AG04450 (cell line): ENCODE measurements at places on chromosomes 2 and 18.

- no peak for DNase-seq
Measured at GRCh38 chr18:11310476-11311086, 161.2 kb upstream of the PIEZO2 start.

DNA sequence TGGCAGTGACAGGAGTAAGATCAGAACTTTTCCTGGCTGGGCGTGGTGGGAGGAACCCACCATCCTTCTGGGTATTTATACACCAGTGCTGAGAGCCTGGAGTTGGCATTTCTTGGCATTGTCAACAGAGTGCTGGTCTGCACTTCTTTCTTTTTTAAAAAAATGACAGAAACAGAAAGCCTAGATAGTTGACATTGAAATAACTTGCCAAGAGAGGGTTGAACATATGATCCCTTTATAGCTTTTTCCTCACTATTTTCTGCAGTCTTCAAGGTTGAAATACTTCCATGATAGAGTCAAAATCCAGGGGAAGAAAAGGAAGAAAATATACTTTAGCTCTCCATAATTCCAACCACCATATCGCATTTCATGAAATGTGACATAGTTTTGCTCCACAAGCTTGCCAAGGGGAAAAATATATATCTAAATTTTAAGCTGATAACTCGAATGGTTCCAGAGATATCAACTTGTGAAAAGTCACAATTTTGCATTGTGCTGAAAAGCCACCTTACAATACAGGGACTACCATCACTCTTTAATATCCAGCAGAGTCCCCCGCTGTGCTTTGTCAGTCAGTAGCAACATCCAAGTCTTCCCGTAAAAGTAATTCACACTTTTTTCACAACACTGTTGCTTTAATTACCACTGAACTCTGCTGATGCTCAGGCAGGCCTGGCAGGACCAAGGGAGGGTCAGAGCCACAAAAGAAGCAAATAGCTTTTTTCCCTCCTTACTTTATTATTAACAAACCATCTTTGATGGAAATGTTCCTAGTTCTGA, 764.9 kb upstream of the FANCL start:
- no peak for DNase-seq

- DNase-seq, result no peak
Measured at GRCh38 chr2:43541165-43541564, 54.7 kb downstream of the THADA start.

- no peak for DNase-seq
Measured at GRCh38 chr2:224851811-224852210, 135.6 kb upstream of the CCDC195 start.

DNA sequence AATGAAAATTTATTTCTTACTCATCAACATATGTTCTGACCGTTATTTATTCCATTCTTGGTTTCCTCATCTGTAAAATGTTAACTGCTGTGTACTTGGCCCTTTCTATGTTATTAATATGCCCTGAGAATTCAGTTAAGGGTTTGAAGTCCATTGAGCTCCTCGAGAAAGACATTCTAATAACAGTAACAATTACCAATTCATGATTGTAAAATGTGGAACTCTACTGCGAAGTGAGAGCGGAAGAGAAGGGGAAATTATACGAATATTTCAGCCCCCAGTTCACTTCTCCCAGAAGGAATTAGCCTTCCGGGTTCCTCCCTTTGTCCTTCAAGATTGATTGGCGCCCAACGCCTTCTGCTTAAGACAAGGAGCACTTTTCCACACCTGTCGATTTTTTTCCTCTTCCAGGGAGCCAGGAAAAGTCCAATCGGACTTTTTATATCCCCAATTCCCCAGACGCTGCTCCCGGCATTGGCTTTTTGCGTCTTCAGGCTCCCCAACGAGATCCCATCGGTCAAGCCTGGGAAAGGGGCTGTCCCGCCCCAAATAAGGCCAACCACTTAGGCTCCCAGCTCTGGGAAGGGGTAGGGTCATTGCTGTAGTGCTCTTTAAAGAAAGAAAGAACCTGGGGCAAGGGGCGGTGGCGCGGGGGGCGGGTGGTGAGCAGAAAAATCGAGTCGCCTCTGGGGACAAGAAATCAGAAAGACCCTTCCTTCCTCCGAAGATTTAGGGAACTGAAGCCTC, 1.6 kb downstream of the DSC2 start:
- DNase-seq, result no peak

DNA sequence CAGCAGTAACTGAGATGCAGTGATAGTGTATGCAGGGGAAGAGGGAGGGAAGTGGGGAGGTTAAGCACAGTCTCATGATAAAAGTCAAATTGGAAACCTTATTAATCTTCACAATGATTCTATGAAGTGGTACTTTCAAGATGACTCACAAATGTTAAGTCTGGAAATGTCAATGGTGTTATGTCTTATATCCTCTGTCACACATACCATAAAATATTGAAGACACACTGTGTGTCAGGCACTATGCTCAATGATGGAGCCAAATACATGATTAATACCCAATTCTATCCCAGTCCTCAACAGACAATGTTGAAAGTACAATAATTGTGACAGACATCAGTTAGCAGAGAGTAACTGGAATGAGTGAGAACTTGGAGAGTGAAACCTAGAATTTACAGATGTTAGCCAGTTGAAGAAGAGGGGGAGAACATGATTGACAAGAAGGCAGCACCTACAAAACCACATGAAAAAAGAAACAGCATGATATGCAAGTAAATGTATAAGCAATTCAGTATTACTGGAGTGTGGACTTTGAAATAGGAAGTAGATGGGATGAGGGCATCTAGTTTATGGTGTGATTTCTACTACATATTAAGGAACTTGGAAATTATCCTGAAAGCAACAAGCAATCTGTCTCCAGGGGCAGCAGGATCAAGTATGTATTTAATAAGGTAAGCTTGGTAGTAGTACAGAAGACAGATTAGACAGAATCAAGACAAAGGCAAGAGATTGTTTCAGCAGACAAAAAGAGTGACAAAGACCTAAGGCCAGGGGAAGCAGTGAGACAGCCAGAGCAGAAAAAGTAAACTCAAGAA, 107.6 kb downstream of the STRN start:
- no peak for DNase-seq

- DNase-seq, result no peak
Measured at GRCh38 chr2:240128608-240129145, 7.4 kb downstream of the COPS9 start.

GRCh38 chr2:237190966-237191713, 105.5 kb downstream of the COPS8 start:
- no peak for DNase-seq

DNA sequence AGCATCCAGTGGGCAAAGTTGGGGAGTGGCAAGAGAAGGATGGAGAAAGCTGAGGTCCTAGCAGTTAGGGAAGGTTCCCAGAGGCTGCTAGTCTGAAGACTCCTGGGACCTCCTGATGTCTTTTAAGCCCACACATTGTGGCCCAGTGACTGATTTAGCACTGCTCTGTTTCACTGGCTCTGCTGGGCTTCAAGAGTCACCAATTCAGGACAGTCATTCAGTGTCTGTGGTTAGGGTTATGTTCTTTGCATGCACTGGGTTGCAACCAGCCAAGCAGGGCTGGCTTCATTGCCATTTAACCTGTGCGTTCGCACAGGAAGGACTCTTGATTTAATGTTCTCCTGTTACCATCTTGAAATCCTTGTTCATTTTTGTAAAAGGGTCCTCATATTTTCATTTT, 199.2 kb downstream of the ICOS start:
- no peak for DNase-seq

DNA sequence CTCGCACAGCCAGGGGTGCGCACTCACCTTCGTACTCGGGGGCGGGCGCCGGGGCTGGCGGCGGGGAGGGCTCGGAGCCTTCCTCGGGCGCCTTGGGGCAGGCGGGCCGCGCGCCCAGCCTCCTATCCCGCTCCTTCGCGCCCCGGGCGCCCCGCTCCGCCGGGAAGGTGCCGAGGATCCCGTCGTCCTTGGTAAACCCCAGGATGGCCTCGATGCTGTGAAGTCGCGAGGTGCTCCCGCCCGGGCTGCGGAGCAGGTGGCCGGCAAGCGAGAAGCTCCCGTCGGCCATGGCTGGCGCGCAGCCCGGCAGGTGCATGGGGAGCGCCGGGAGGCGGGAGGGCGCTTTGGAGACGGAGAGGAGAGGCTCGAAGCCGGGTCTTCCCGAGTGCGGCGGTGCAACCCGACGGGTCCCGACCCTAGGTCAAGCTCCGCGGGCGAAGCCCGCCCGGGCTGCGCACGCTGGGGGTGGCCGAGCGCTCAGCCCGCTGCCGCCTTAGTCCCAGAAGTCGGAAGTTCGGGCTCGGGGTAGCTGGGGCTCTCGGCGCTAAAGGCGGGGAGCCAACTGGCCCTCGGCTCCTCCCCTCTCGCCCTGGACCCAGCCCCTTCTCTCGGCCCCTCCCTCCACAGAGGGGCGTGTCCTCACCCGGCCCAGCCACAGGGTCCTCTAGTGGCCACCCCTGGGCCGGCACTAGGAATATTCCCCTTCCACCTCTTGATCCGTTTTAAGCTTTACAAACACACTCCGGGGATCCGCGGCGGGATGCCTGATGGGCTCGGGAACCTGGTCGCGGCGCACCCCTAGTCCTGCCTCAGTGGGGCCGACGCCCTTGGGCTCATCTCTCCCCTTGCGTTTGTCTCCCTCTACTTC, at the start of gene RAX:
Gene RAX (minus strand): TSS at position 564 of the 868 bp plus-strand sequence. CDS start 248 bp downstream, at position 316.
- DNase-seq, result no peak

- no peak for DNase-seq
Measured at GRCh38 chr18:27712066-27712465, 464.9 kb downstream of the CDH2 start.

DNA sequence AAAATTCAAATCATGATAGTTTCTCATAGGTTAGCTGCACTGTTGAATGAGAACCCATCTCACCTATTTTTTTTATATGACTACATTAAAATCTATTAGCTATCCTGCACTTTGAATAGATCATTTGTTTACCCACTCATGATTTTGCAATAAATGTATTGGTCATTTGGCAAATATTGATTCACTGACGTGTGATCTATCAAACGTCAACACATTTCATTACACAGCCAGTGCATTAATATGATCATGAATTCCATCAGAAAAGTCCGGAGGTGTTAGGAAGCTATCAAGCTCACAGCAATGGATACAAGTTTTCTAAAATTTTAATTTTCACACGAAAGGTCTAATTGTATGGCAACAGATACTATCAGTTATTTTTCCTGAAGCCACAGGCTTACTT, 128.2 kb upstream of the ID2 start:
- DNase-seq, result no peak

DNA sequence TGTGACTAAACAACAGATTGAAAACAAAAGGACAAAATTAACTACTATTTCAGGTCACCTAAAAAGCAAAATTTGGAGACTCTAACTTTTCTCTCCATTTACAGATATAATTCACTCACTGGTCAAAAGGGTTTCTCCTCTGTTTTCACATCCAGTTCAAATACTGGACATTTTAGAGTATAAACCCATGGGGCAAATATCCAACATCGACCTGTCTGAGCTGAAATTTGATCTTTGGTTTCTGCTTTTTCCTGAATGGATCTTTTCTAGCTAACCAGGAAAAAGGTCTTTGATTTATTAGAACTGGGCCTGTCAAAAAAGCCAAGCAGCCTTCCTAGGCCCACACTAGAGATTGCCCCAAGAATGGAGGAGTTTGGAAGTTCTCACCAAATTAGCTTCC, 69.3 kb upstream of the SATB2 start:
- no peak for DNase-seq

DNA sequence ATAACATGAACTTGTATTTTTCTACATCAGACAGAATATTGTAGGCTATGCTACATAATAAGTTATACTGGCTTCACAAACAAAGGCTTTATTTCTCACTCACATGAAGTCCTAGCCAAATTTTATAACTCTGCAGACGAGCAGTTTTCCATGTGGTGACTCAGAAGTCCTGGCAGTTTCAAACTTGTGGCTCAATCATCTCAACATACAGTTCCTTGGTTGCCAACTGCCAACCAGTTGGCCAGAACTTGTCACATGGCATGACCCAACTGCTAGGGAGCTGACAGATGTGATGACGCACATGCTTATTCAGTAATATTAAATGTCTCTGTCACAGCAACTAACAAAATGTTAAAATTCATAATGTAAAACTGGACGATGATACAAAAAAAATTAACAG, 63.8 kb upstream of the ZC3H15 start:
- DNase-seq, result peak; percentile 66

DNA sequence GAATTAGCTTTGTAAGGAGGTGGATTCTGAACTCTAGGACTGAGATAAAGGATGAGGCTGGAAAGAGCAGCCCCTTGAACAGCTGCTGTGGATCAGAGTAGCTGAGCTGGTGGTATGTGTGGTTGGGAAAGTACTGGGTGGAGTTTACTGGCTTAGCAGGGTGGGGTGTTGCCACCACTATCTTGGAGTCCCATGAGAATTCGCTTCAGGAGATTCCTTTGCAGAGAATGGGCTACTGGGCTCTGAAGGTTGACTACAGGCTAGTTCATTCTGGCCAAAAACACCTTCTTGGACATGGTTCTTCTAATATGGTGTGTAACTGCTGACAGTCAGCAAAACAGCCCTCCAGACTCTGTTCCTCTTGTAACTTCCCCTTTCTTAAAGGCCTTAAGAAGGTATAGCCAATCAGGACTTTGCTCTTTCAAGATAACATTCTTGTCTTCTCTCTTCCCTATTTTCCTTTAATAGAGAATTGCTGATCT, 52.7 kb downstream of the TET3 start:
- peak; percentile 11 for DNase-seq

DNA sequence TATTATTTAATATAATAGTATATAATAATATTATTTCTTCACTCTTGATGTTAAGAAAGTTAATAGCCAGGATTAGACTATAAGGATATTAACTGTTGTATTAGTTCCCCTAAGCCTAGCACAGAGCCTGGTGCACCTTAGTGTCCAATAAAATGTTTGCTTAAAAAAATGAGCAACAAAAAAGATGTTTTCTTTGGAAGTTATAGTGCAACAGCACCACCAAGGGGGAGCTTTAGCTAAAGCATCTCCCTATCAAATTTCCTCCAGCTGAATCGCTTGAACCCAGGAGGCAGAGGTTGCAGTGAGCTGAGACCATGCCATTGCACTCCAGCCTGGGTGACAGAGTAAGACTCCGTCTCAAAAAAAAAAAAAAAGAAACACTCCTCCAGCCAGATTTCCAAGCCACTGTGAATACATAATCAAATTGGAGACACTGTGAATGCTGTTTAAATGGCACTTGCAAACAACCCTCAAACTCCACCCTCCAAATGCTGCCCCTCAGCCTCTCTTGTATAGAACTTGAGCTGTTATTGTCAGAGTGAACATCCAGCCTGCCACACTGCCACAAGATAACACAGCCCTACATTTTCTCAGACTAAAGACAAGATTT, 221.9 kb downstream of the DYM start:
- no peak for DNase-seq

GRCh38 chr2:207720517-207721187, 9.2 kb downstream of the CCNYL1 start:
- DNase-seq, result no peak

DNA sequence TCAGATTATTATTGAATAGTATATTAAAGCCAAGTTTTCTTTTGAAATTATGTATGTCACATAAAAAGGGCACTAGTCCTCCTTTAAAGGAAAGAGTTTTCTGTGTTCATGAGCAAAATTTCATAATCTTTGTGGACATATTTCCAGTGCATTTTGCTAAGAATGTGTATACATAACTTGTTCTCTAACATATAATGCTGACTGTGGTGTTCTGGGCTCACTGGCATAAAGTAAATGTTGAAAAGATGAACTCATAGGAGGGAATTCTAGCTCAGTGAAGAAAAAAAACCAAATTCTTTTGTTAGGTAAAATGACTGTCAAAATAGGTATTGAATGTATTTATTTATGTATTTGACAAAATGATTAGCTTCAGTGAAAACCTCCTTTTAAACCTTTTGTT, 6.2 kb downstream of the KCNJ13 start:
- DNase-seq, result no peak

- no peak for DNase-seq
Measured at GRCh38 chr2:32768387-32769174, 140.7 kb downstream of the TTC27 start.

- peak; percentile 29 for DNase-seq
Measured at GRCh38 chr2:166881177-166881576, 7.1 kb upstream of the XIRP2 start.
